Stimulated activated CD8-positive, alpha-beta memory T cell treated with anti-CD3 and anti-CD28 coated beads, Interleukin-4, amount 100 ng/mL, for 24 hours (primary cell): ENCODE measurements at places on chromosomes 11 and 22.

DNA sequence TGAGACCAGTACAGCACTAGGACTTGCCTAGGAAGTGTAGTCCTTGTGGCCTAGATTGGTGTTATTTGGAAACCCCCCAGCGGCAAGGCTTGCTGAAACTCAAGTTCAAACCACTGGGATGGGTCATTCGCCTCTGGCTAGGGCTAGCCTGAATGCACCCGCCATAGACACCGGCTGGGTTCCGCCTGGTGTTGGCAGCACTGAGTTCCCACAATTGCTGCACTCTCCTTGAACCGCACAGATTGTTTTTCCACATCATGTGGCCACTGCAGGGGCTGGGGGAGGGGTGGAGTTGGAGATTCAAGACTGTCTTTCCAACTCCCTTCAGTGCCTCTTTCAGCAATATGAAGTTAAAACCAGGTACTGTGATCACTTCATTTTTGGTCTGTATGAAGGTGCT is 43.1 kb downstream of the CCDC73 start:
- DNase-seq: no peak

DNA sequence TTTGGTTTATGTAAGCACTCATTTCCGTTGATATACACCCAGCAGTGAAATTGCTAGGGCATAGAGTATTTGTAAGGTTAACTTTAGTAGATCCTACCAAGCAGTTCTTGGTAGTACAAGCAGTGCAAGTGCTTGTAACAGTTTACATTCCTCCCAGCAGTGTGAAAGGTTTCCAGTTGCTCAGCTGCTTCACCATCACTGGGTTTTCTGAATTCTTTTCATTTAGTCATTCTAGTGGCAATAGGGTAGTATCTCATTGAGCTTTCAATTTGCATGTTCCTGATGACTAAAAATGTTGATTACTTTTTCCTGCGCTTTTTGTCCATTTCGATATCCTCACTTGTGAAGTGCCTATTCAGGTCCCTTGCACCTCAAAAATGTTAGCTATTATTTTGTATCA is 34.3 kb downstream of the ZNF202 start:
- DNase-seq: no peak

DNA sequence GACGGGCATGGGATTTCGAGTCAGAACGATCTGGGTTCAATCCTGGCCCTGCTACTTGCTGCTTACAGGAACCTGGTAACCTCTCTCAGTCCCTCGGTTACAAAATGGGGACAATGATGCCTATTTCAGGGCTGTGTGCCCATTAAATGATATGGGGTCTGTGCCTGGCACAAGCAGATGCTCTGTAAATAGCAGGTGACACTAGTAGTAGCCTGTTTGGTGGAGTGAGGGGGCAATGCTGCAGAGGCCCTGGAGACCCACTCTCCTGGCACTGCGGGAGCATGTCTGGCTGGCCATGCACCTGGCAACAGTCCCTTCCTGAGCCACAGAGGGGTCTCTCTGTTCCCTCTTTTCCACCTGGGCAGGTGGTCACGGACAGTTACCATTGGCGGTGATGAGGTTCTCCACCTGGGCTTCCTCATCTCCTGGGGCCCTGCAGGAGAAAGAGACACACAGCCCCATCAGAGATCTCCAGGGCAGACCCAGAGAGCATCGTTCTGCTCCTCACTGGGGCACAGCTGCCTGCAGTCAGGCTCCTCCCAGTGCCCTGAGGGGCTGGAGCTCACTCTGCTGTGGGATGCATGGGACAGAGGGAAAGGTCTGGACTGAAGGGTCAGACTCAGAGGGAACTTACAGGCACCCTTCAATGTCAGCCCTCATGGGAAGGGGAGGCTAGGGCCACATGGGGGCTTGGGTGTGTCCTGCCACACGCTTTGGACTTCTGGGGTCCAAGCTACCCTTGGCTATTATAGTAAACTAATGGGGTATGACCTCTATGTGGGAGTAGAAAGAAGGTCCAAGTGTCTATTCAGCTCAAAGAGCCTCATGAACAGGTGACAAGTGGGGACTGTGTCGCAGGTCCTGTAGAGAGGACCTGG is 15.6 kb upstream of the FXYD2 start:
- DNase-seq: no peak

DNA sequence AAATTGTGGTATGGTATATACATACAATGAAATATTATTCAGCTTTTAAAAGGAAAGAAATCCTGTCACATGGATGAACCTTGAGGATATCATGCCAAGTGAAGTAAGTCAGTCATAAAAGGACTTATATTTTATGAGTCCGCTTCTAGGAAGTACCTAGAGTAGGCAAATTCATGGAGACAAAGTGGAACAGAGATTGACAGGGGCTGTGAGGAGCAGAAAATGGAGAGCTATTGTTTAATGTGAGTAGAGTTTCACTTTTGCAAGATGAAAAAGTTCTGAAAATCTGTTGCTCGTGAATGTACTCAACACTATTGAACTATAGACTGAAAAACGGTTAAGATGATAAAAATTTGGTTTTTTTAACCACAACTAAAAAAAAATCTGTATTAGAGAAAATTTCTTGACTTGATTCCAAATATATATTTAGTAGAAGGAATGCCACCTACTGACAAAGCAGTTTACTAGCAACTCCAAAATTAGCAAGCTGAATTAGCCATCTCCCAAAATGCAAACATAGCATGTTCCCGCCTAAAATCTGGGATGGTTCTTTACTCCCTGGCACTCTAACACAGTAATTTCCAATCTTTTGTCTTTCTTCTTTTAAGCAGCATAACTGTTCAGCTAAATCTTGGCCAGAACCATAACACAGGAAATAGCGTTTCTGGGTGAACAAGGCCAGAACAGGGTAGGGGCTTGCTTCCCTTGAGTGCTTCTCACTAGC is 1.5 kb downstream of the UFD1 start:
- no peak for DNase-seq

DNA sequence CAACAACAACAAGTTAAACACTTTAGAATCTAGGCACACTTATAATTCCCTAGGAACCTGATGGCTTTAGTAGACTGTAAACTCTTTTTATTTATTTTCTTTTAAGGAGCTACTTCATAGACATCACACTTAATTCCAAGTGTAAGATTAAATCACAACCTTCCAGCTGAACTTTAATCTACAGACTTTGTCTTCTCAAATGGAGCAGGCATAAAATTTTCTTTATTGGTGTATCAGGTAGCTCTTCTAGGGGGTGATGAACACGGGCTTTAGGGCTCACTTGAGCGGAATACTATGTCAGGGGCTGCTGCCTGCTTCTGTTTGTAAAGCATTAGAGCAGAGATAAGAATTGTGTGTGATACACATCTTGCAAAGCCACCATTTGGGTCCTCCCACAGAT is 525.8 kb upstream of the FAT3 start:
- no peak for DNase-seq

DNA sequence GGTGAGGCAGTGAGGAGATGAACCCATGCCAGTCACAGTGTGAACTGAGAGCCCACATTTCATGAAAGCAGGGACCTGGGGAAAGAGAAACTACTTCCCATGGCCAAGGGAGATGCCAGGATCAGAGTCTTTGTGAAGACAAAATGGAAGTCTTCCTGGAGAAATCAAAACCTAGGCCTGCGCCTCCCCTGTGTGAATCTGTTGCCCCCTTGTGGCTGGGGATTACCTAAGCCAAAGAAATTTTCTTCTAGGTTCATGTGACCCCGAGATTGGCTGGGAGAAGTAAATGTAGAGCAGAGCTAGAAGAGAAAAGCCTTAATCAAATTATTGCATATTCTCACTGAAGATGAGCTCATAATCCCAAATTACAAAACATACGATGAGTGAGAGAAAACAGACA is 1075.3 kb downstream of the TBC1D22A start:
- no peak for DNase-seq

DNA sequence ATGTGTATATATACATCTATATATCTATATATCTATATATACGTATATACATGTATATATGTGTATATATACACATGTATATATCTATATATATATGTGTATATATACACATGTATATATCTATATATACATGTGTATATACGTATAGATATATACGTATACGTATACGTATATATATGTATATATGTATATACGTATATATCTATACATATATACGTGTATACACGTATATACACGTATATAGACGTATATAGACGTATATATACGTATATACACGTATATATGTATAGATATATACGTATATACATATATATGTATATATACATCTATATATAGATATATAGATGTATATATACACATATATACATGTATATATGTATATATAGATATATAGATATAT is 25.1 kb upstream of the CAPRIN1 start:
- DNase-seq: no peak

DNA sequence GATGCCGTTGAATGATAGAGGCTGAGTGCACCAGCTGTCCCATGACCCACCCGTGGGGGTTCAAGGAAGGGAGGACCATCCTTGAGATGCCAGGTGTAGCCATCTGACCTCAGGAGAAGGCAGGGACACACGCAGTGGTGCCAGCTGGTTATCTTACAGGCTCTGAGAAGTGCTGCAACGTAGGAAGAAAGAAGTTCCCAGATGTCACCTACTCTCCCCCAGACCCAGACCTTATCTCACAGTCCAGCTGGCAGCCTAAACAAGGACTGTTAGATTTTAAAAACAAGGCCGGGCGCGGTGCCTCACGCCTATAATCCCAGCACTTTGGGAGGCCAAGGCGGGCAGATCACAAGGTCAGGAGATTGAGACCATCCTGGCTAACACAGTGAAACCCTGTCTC is 1307.6 kb downstream of the TBC1D22A start:
- no peak for DNase-seq

DNA sequence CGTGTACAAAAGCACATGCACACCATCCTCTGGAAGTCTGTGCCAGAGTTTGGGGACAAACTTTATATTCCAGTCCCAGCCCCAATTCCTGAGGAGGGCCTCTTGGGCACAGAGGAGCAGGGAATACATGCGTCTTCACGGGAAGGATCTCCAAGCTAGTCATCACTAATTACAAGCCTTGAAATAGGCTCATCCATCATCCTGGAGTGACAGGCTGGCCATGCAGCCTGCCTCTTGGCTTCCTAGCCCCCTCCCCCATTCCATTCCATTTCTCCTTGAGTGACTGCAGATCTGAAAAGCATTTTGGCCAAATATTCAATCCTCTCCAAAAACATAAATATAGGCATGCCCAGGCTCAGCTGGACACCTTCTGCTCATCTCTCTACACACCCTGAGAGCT is 24.8 kb downstream of the SERPING1 start:
- no peak for DNase-seq
